B cell (primary cell): ENCODE measurements at places on chromosomes 4 and X. TPM values are rescaled to one million over a fixed set of nuclear protein-coding genes. Genes with fewer than 3 reads are reported as not detected.

The VEGFD gene
- not detected in 2 replicates for total RNA-seq

The FAM9C gene
- not detected in 2 replicates for total RNA-seq

The DMP1 gene
- total RNA-seq: not detected in 2 replicates

The ATP8A1 gene
- 51.8 and 54.3 TPM in 2 replicates for total RNA-seq

The BEX2 gene
- total RNA-seq: 15.9 and 17.9 TPM in 2 replicates
